ENCODE measurements at places on chromosomes 6 and 20.
A peak's percentile ranks its signal among the peaks of the same experiment; 100 is the strongest.

- no peak for DNase-seq
Observed at GRCh38 chr6:106763361-106763760, 134.0 kb downstream of the QRSL1 start.

- DNase-seq = peak; percentile 25
Observed at GRCh38 chr20:43408848-43409576, 48.7 kb upstream of the SRSF6 start.

DNA sequence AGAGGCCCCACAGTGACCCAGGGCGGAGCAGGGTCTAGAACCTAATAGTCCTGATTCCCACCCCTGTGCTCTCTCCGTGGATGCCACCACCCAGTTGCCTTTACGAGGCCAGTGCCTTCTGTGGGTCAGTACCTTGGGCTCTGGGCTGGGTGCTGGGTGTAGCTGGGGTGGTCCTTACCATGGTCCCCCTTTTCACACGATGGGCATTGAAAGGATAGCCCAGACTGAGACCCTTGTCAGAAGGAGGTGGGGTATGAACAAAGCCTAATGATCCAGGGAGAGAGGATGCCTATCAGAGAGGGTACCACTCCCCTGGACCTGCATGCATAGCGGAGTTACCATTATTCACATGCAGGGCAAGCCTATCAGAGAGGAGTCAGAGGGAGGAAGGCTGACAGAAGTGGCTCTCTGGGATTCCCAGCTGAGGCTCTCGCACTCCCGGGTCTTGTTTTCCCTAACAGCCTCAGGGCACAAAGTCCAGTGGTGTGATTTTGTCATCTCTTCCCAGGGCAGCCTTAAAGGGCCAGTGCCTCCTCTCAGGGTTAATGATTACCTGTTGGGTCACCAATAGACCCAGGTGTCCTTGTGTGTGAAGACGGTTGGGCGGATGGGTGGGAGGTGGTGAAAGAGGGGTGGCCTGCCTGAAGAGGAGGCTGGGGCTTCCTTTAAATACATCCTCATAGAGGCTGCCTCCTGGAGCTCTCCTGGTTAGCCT, 36.2 kb downstream of the VEGFA start:
- no peak for DNase-seq

GRCh38 chr20:22462975-22463914, 121.1 kb downstream of the FOXA2 start:
- no peak for DNase-seq

- DNase-seq = no peak
Observed at GRCh38 chr6:71349976-71350615, 61.5 kb downstream of the OGFRL1 start.

DNA sequence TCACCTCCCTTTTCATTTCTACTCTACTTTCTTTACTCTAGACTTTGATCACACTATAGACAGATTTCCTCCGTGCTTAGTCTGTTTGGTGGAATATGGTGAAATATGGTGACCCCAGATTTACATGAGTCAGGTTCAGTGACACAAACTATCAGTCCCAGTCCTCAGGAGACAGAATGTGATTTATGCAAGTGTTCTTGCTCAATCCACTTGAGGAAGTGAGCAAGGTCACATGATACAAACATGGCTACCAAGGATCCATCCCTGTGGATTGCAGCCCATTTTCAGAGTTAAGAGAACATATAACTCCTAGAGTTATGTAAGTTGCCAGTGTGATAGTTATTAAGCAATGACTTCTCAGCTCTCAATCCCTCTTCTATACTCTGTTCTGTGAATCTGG, 23.7 kb upstream of the TSHZ2 start:
- no peak for DNase-seq

- peak; percentile 29 for DNase-seq
Observed at GRCh38 chr20:63360850-63361518, at the start of gene CHRNA4. Gene CHRNA4 (minus strand): TSS chr20:63361349. CDS start chr20:63361165, 184 bp downstream.

GRCh38 chr6:106972500-106972899, 2.0 kb downstream of the CD24 start:
- no peak for DNase-seq

GRCh38 chr6:164947164-164947563, 362.2 kb downstream of the C6orf118 start:
- DNase-seq = no peak

DNA sequence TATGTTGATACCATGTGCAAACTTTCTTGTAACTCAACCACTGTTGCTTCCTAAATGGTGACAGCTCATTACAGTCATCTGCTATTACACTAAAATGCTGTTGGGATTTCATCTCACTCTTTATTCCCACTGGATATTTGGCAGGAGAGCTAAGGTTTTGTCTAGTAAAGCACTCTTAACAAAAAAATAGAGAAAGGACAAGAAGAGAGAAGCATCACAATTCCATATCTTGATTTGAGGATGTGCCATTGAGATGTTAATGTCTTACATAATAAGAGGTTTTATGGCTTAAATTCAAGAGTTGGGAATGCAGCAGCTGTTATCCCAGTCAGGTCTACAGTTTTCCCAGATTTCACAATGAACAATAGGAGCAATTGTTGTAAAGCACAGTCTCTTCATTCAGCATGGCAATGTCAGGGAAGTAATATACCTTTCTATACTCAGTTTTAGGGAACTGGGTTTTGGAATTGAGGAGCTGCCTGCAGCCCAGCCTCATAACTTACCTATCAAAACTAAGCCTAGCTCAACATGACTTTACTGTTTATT, 134.9 kb downstream of the ISM1 start:
- no peak for DNase-seq

DNA sequence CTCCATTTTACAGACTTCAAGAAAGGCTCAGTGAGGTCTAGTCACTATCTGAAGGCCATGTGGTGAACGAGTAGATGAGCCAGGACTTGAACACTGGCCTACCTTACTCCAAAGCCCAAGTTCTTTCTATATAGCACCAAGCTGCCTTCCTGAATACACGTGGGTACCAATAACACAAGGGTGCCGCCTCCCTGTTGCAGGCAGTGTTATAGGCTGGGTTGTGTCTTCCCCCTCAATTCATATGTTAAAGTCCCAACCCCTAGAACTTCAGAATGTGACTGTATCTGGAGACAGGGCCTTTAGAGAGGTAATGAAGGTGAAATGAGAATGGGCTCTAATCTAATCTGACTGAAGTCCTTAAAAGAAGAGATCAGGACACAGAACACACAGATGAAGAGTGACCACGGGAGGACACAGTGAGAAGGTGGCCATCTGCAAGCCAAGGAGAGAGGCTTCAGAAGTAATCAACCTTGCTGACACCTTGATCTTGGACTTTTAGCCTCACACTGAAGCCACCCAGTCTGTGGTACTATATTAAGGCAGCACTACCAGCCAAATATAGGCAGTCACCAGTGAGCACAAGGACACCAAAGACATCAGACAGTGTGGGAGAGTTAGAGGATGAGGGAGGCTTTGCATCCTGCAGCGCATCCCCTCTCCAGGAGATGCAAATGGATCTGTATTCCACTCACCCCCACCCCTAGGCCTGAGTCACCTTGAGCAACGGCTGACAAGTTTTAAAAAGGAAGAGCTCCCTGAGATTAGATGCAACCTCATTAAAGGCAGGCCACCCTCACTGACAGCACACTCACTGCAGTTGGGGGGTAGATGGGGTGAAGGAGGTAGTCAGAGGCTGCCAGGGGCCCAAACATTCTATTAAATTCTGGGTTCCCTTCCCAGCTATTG, 40.9 kb upstream of the LYRM2 start:
- DNase-seq = no peak

DNA sequence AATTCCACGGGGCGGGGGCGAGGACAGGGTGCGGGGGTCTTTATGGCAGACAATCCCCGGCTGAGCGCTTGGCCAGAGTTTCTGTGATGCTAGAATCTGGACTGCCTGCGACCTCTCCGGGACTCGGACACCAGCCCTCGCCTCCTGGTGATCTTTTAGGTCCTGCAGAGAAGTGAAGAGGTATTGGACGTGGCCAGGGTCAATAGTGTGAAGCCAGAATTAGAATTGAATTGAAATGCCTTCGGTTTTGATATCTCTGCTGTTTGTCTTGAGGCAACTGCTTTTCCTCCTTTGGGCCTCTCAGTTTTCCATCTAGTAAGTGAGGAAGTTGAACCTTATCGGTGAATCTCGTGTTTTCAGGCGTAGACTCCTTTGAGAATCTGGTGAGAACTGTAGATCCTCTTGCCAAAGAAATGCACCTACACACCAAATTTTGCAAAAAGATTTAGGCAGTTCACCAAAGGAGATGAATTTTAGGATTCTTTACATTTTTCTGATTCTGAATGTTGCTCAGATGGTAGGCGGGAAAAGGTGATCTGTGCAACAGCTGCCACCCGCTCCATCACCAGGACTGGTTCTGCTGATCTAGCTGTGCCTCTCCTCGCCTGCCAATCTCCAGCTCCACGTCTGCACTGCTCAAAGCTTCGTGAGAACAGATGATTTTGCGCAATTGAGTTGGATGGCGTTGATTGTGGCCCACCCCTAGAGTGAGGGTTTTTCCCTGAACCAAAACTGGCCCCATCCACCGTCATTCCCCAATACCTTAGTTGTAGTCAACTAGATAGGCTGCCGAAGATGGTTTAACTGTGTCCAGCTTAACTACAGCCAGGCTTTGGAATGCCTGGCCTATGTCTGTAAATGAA, 837 bp upstream of the OSER1 start:
- DNase-seq = peak; percentile 48

- DNase-seq = peak; percentile 56
Observed at GRCh38 chr20:49964964-49965780, 17.6 kb upstream of the SNAI1 start.

GRCh38 chr6:140077827-140078560, 703.5 kb upstream of the CITED2 start:
- DNase-seq = no peak

DNA sequence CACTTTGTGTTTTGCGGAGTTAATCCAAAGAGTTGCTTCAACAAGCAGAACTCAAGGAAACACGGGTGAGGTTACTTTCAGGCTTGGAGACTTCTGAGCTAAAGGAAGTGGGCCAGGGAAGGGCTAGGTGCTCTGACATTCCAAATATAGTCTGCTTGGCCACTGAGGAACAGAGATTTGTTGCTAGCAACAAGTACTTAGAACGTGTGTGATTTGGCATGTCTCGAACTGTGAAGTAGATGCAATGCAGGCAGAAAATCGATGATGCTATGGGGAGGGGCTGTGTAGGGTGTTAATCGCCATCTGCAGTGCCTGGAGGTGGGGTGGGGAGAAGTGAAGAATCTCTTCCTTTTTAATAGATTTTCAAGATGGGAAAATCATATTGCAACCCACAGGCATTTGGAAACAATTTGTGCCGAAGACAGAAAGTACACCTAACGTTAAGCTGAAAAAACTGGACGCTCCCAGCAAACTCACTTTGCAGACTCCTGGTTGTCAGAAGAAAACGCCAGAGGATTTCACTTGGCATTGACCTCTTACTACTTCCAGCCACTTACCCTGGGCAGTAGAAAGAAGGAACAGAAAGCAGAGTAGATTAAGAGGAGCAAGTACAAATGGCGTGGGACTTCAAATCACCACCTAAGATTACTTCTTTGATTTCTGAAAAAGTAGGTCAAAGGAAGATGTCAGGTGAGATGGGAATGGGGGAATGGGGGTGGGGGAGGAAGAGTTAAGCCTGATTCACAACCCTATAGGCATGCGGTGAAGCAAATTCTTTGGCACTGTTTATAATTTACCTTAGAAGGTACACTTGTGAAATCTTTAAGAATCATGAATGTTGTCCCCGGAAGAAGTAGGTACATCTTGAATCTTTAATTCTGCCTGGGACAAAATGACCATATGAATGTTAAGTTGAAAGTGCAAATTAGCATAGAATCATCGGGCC, 314.1 kb downstream of the CD83 start:
- DNase-seq = no peak

DNA sequence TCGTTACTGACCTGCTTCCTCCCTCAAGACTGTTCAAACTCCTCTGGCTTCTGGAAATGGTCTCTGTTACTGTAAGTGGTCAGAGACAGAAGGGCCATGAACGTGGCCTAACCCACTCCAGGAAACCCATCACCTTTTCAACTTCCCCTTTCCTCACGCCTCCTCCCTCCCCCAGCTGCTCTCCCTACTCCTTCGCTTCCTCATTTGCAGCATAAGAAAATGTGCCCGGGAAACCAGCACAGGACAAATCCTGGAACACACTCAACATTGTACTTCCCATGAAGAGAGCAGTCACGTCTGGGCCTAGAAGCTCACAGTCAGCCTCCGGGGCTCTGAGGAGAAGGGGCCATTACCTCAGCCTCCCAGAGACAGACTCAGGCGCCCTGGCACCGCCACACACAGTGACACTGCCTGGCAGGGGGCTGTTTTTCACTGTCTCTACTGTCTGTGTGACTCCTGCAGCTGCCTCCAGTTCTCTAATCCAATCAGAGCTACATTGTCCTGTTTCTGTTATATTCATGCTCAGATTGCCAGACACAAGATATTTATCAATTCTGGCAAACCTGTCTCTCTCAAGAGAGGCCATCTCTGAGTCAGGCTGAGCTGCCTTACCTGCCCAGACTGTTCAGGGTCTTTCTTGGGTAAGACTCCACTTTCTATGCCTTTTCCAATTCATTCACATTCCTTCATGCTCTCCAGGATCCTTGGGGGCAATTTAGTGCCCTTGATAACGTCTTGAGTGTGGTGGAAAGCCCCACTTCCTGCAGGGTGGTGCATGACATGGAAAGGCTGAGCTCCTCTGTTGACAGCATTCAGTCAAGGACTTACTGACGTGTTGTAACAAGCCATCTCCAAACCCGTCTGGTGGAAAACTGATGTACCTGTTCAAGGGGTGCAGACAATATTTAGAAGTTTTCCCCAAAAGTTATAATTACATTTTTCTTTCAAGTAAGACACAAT, 242.2 kb downstream of the HIVEP2 start:
- no peak for DNase-seq

- DNase-seq = no peak
Observed at GRCh38 chr6:158066136-158066781, 84.6 kb downstream of the SYNJ2 start.

DNA sequence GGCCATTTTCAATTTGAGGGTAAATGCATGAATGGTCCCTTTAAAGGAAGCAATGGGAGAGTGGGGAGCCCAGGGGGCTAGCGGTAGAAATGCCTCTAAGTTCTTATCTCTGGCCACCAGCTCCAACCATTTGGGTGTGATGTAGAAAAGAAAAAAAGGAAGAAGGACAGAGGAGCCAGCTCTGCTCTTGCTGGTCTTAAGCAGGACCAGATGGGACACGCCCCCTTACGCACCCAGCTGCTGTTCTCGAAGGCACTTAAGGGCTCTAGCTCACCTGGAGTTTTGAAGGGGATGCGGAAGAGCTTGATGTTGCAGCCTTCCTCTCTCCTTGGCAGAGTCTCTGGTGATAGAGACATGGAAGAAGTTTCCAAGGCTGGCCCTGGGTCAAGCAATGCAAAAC, 59.5 kb upstream of the RNF144B start:
- no peak for DNase-seq

- DNase-seq = peak; percentile 19
Observed at GRCh38 chr20:5863040-5863833, 87.1 kb downstream of the TRMT6 start.

- DNase-seq = no peak
Observed at GRCh38 chr6:36656441-36656840, 22.1 kb upstream of the CDKN1A start.

- no peak for DNase-seq
Observed at GRCh38 chr6:100509101-100509500, 44.4 kb upstream of the SIM1 start.

DNA sequence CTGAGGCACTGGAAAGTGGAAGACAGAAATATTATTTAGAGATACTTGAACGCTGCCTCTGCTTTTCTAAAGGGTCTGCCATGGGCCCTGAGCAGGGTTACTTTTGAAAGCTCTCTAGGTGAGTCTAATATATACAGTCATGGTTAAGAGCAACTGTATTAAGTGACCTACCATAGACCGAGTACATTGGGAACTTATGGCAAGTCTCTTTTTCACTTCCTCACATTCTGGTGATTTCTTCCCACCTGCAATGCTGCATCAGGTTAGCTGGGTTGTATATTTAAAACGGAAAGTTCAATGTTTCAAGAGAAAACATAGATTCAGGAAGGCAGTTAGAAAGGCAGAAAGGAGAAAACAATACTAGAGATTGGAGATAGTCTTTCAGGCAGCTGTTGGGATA, 154.7 kb downstream of the PHF3 start:
- DNase-seq = no peak
